ENCODE measurements at places on chromosomes 3 and 15.

- no peak for DNase-seq
These were observed 77.5 kb downstream of the FBLN2 start for GRCh38 chr3:13626396-13626795.

DNA sequence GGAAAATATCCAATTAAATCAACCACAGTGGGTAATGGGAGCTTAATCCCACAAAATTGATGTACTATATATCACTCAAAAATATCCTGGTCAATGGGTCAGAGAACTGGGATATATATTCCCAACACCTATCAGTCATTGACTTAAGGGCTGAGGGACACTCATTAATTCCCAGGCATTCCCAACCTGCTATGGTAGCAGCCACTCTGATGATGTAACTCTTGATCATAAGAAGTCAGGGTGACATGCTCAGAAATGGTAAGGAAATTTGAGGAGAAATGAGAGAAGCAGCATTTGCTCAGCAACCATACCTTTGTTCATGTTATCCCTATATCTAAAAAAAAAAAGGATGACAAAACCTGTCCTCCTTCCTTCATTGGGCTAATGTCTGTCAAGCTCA lies 3.1 kb upstream of the PLOD2 start:
- DNase-seq = no peak

GRCh38 chr3:171116824-171117395 lies 90.4 kb upstream of the SLC2A2 start:
- DNase-seq = no peak

- DNase-seq = no peak
These were observed 4.8 kb downstream of the C3orf52 start for GRCh38 chr3:112090887-112091586.

DNA sequence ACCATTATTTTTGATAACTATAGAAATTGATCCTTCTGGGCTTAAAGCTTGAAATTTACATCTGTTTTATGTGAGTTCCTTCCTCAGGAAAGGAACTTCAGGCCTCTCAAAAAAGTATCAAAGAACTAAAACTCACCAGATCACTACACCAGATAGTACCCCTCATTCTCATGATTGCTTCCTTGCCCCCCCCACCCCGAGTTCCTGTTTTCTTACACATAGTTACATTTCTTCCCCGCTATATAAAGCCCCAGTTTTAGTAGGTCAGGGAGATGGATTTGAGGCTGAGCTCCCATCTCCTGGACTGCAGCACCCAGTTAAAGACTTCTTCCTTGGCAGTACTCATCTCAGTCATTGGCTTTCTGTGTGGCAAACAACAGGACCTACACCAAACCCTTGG lies 80.3 kb upstream of the HRH1 start:
- DNase-seq = no peak

DNA sequence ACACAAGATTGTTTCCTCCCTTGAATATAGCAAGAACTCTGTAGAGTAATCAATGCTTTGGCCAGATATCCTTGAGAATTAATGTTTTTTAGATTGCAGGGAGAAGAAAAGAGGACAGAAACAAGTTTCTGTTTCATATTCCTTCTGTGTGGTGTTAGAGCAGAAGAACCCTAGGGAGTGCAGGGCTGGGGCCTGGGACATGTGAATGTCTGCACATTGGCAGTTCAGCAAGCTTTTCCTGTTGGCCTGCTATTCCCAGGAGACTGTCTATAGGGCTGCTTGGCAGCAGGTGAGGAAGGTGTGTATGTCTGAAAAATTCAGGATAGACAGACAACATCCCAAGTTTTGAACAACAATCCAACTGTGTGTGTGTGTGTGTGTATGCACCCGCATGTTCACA lies 13.6 kb upstream of the CNBP start:
- no peak for DNase-seq

DNA sequence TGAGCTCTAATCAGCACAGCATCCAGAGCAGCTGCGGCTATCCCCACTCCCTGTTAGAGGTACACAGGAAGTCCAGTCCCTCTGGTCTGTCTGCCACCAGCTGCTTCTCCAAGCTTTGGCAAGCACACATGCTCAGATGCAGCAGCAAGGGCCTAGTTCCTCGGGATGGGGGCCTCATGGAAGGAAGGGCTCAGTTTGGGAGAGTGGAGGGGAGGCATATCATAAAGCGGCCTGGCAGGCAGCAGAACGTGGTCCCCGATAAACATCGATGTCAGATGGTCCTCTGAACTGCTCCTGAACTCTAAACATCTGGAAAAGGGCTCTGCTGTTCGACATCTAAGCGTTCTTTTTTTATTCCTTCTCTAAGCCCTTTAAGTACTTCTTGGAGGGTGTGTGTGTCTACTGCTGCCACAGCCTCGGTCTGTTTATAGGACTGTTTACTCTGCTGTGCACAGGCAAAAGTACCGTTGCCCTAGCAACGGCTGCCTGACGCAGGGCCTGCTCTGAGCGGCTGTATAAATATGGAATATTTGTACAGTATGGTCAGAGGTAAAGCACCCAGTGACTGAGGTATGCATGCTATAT lies 74.6 kb downstream of the PRICKLE2 start:
- DNase-seq = peak; percentile 59

- peak; percentile 31 for DNase-seq
These were observed 15.9 kb upstream of the SLC4A7 start for GRCh38 chr3:27500035-27500434.

DNA sequence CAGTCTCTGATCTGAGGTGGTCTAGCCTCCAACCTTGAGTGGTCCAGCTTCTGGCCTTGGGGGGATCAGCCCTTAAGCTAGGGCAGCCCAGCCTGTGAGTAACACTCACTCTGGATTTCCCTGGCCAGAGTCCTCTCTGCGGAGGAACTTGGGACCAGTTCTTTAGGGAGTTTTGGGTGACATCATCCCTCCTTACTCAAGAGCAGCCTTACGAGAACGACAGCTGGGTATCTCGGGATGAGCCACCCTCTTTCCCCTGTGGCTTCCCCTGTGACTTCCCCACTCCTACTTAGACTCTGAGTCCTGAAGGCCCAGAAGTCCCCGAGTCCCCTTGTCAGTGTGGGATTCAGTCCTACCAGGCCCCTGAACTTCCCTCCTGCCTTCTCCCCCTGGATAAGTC lies 10.2 kb upstream of the PLXND1 start:
- no peak for DNase-seq

- DNase-seq = no peak
These were observed 3.4 kb downstream of the DUOXA2 start for GRCh38 chr15:45117308-45118130.

GRCh38 chr3:86182606-86183005 lies 808.3 kb downstream of the VGLL3 start:
- DNase-seq = no peak

- DNase-seq = peak; percentile 50
These were observed 107.8 kb downstream of the MBNL1 start for GRCh38 chr3:152376351-152377183.

- no peak for DNase-seq
These were observed 778 bp upstream of the AP4E1 start for GRCh38 chr15:50907601-50908208.

GRCh38 chr3:62621176-62621575 lies 247.8 kb upstream of the FEZF2 start:
- no peak for DNase-seq

- DNase-seq = peak; percentile 29
These were observed 2.2 kb upstream of the GRAMD2A start for GRCh38 chr15:72199721-72200212.

GRCh38 chr3:29186982-29187725 lies 93.7 kb upstream of the RBMS3 start:
- DNase-seq = no peak

- no peak for DNase-seq
These were observed 122.0 kb downstream of the KLF13 start for GRCh38 chr15:31448635-31448979.

DNA sequence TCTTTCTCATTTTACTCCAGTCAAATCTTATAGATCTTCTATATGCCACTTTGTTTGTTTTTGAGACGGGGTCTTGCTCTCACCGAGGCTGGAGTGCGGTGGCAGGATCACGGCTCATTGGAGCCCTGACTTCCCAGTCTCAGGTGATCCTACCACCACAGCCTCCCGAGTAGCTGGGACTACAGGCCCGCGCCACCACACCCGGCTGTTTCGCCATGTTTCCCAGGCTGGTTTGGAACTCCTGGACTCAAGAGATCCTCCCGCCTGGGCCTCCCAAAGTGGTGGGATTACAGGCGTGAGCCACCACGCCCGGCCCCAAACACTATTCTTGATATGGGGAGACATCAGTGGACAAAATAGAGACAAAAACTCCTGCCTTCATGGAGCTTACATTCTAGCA lies 927 bp upstream of the TFDP2 start:
- no peak for DNase-seq

GRCh38 chr3:59368900-59369675 lies 319.3 kb upstream of the CFAP20DC start:
- no peak for DNase-seq

- DNase-seq = no peak
These were observed 68.0 kb upstream of the AP4E1 start for GRCh38 chr15:50840520-50840919.

DNA sequence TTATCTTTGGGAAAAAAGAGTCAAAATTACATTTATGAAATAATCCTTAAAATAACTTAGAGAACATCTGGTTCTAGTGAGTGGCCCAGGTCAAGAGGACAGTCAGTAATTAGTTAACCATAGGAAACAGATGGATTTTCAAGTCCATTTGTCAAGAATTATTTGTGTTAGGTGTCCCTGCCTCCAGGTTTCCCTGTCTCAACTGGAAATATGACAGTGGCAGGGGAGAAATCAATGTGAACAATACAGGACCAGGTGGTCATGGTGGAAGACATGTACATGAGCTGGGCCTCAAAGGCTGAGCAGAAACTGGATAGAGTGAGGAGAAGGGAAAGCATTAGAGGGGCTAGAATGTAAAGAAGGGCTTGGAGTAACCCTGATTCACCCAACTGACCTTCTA lies 372.6 kb downstream of the VPS13C start:
- no peak for DNase-seq

GRCh38 chr3:42071904-42072812 lies 19.0 kb upstream of the TRAK1 start:
- peak; percentile 45 for DNase-seq

- peak; percentile 98 for DNase-seq
These were observed 5.6 kb upstream of the MFGE8 start for GRCh38 chr15:88918738-88919137.

- DNase-seq = peak; percentile 63
These were observed 302.5 kb upstream of the GADL1 start for GRCh38 chr3:31196881-31197364.

DNA sequence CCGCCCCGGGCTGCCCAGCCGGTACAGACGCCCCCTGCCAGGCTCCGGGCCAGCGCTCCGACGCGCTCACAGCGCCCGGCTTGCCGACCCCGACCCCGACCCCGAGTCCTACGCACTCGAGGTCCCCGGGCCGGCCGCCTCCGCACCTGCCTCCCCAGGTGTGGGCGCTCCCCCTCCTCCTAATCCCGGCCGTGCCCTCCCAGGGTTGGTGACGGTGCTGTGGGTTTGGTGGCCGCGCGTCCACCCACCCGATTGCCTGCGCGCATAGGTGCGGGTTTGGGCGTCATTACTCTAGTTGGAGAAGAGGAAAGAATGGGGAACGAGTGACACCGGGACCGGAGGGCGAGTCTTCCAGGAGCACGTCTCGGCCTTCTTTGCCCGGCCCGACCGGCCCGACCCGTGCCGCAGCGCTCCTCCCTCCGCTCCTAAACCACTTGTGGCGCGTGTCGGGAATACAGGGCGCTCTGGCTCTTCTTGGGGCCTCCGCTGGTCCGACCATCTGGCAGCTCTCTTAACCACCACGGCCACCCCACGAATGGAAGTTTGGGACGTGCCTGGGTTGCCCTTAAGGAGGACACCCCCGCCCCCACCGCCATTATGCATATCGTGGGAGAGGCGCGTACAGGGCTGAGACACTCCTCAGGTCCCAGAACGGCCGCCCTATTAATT lies 810 bp upstream of the THRB start:
- DNase-seq = no peak

DNA sequence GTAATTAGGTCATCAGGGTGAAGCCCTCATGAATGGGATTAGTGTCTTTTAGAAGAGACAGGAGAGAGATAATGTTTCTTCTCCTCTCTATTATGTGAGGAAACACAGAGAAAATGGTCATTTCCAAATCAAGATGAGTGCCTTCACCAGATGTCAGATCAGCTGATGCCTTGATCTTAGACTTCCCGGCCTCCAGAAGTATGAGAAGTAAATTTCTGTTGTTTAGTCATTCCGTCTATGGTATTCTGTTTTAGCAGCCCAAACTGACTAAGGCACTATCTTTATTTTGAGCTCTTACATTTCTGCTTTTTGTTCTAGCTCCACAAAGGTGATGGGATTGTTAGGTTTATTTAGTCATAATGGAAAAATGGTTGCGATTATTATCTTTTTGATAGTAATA lies 273.2 kb upstream of the GADL1 start:
- no peak for DNase-seq

- DNase-seq = no peak
These were observed 96.6 kb upstream of the WNT7A start for GRCh38 chr3:13976469-13976868.

- DNase-seq = no peak
These were observed 23.9 kb downstream of the CHDH start for GRCh38 chr3:53822331-53822741.

DNA sequence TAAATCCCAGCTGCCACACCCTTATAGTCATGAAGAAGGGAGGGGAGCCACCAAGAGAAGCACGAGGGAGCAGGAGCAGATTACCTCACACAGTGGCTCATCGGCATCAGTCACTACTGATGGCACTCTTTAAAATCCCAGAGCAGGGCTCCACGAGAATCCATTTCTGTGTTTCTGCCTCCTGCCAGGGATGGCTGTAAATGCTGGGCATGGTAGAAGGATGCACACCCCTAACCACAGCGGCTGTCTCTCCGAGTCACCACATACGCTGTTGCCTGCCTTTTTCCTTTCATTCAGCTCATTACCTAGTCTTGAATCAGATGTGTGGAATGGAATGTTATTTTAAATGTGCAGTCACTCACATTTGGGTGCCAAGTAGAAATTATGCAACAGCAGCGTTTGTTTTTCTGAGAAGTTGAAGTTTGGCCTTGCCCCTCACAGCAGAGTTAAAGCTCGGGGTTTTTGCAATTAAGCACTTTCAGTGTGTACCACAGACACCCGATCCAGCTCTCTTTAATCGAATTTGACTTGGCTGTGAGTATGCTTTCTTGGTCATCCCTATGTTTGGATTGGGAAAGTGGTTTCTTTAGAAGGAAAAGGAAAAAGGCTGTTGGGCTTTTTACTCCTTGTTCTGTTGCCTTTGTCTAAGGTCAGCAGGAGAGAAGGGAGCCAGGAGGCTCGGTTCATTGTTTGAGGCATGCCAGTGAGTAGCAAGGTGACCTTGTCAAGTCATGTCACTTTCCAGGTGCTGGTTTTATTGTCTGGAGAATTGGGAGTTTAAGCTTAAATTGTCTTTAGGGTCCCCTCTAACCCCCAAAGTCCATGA lies 284.2 kb upstream of the TPM1 start:
- DNase-seq = peak; percentile 87

GRCh38 chr3:103585809-103586208 lies 1151.0 kb downstream of the ZPLD1 start:
- no peak for DNase-seq

DNA sequence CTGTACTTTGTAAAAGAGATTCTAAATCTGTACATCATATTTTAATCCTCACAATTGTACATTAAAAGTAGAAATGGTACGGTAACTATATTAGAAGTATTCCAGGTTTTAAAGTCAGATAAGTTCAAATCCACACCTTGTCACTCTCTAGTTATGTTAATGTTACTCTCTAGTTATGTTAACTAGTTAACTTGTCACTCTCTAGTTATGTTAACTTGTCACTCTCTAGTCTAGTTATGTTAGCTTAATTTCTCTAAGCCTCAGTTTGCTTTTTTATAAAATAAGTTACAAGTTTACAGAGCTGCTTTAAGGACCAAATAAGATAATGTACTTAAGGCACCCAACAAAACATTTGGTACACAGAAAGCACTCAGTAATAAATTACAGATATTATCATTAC lies 42.6 kb downstream of the ZNF280D start:
- DNase-seq = no peak

- DNase-seq = no peak
These were observed 104.6 kb downstream of the ZIC1 start for GRCh38 chr3:147513785-147514184.

Data from skeletal muscle cell (primary cell).